Aorta (tissue), 5 donors: ENCODE measurements at places on chromosomes 4 and X. TPM values are rescaled to one million over a fixed set of nuclear protein-coding genes. Genes with fewer than 3 reads are reported as not detected.

Gene RIBC1
- total RNA-seq = 0.48 TPM

Gene IQCM
- not detected for total RNA-seq

Gene FAAH2
- total RNA-seq = 0.52 TPM

Gene STATH
- not detected for total RNA-seq

Gene SUPT20HL2
- total RNA-seq = not detected

- no peak for DNase-seq
These were observed 53.9 kb upstream of the SORBS2 start for GRCh38 chr4:185865901-185866328.

DNA sequence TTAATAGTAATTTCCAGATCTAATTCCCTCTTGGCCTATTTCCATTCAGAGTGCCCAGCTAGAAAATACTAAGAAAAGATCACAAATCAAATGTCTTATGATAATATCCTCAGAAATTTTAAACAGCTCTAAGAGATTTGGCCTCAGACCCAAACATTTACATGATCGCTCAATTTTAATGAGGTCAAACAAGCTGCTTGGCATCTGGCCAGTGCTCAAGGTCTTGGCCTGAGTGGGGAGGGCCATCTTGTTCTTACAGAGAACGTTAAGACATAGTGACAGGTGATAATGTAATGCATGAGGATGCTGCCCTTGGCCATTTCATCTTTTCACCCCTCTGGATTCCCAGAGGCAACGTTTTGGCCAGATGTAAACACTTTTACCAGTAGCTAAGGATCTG is 159.2 kb upstream of the SLC7A11 start:
- peak; percentile 53 for DNase-seq

GRCh38 chr4:173194157-173194556 is 25.5 kb downstream of the GALNT7 start:
- DNase-seq = no peak

DNA sequence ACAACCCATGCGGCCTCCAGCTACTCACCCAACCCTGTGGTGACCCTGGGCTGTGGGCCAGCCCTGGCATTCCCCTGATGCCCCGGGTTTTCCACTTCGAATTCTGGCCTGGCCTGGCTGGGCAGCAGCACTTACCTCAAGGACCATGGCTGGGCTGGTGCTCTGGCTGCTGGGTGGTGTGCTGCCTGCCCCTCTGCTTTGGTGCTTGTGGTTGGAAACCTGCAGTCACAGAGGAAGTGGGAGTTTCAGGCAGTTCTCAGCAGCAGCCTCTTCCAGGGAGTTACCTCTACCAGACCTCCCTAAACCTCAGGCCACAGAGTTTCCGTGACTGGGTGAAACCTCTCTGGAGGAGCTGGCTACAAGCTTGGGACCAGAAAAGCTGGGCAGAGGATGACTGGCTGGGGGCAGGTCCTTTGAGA is at the start of gene CXCR3:
TSS of gene CXCR3 (minus strand) at position 209 of the 419 bp plus-strand sequence. CDS start at position 147, 62 bp downstream.
- DNase-seq = no peak

DNA sequence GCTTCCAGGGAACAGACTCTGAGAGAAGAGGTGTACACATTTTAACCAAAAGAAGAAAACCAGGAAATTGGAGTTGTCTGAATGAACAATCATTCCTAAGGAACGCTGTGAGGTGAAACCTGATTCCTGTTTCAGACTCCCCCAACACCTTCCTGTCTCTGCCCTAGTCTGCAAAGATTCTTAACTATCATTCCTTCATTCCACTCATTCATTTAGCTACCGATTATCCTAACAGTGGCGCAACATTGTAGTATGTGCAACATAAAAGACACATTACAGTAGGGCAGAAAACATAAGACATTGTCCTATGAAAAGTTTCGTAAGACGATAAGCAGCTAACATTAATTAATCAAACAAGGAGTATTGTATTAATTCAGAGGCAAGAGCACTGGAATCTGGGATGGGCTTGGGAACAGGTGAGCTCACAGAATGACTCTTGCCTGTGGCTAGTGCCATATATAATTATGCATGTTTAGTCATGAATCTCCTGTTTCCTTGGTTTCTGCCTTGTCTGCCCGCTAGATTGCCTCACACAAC is 23.8 kb upstream of the ADH7 start:
- DNase-seq = no peak
